NCI-H524 (cell line): ENCODE measurements at places on chromosomes 6 and 20.

- DNase-seq: no peak
Measured at GRCh38 chr6:7446619-7447325, 57.2 kb downstream of the RIOK1 start.

DNA sequence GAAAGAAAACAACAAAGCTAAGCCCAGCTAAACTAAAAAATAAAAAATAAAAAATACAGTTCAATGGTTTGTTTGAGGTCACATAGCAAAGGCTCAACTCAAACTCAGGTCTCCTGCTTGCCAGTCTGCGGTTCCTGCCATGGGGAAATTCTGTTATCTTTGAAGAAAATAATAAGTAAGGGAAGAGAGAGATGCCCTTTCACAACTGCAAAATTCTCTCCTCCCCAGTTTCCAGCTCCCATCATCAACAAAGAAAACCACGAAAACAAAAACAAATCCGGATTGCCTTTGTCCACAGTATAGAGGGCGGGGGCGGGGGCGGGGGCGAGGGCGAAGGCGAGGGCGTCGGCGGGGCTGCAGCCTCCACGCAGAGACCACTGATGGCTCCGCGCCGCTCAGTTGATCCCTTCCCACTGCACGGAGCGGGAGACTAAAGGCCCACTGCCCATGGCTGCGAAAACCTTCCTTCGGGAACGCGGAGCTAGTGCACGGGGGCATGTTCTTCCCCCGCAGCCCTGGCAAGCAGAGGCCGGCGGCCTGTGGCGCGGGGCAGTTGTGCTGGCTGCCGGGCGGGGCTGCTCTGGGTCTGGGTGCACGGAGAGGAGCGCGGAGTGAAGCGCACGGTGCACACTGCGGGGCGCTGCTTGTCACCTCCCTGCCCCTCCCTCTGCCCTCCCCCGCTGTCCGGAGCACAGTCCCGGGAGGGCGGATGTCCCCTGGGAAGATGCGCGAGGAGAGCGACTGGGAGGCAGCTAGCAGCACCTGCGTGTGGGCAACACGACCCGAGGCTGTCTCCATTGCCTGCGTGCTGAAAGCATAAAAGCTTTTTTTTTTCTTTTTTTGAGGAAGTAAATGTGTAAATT is 54.1 kb upstream of the TPD52L1 start:
- DNase-seq: peak; percentile 39

- DNase-seq: no peak
Measured at GRCh38 chr6:2509711-2510110, 241.0 kb downstream of the MYLK4 start.

DNA sequence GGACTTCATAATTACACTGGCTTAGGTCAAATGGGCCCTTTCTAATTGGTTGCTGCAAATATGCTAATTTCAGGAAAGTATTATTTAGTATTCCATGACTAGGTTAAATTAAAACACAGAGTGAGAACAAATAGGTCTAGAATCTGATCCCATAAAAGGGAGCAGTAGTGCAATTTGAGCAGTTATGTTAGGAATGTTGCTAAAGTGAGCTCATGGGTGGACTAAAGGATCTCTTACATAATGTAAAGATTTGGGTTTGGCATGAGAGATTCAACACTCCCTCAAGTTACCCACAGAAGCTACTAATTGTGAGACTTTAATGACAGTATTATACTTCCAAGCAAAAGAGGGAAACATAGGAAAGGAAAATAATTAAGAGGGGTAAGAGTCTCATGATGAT is 109.1 kb downstream of the C6orf58 start:
- no peak for DNase-seq

- no peak for DNase-seq
Measured at GRCh38 chr6:21414065-21414464, 179.5 kb upstream of the SOX4 start.

- no peak for DNase-seq
Measured at GRCh38 chr6:40152701-40153436, 218.6 kb upstream of the MOCS1 start.

DNA sequence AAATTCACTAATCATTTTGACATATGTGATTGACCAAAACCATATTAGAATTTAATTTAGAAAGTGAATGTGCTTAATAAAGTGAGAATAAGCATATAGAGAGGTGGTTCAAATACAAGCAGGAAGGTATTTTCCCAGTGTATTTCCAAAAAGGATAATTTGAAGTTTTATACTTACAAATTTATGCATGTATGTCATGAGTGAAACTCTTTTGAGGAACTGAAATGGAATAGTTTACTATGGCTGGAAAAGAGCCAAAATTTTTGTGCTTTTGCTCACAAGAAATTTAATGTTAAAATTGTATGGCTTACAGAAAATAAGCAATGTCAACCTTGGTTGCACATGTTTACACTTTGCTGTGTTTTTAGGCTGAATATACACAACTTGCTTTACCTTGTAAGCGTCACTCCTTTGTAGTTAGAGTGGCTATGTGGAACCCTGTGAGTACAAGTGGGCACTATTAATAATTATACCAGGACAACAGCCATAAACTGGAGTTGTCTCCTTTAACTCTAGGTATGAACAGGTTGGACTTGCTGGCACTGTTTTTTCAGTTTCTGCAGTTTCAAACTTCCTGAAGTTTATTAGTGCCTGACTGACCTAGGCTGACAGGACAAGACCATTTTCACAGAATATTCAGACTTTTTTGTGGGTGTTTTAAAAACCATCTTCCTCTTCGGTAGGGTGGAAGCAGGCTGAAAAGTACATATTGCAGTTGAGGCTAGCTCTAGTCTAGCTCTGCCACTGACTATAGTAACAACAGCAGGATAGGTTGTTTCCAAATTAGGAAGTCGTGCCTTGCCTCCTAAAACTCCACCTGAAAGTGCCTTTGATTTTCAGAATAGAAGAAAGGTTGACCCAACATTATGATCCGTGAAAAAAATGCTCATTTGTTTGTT is 6.0 kb downstream of the AFDN start:
- no peak for DNase-seq

GRCh38 chr6:18507561-18507960 is 120.4 kb downstream of the RNF144B start:
- peak; percentile 27 for DNase-seq

- DNase-seq: peak; percentile 51
Measured at GRCh38 chr6:99905209-99906106, 88.6 kb downstream of the MCHR2 start.

DNA sequence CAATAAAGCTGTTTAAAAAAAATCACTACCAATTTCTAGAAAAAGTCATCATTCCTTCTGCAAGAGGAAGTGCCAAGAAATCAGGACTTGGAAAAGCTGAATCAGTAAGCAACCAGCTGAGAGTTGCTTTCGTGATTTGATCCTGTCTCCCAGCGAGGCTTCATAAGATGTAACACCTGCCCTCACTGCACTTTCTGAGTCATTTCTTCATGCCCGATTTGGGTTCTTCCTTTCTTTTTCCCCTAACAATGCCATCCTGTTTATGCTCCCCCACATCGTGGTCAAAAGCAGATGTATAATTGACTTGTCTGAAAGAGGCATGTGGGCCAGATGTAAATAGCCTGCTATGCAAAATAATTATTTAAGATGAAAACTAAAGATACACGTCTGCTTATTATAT is 52.1 kb downstream of the RIPOR2 start:
- DNase-seq: no peak

DNA sequence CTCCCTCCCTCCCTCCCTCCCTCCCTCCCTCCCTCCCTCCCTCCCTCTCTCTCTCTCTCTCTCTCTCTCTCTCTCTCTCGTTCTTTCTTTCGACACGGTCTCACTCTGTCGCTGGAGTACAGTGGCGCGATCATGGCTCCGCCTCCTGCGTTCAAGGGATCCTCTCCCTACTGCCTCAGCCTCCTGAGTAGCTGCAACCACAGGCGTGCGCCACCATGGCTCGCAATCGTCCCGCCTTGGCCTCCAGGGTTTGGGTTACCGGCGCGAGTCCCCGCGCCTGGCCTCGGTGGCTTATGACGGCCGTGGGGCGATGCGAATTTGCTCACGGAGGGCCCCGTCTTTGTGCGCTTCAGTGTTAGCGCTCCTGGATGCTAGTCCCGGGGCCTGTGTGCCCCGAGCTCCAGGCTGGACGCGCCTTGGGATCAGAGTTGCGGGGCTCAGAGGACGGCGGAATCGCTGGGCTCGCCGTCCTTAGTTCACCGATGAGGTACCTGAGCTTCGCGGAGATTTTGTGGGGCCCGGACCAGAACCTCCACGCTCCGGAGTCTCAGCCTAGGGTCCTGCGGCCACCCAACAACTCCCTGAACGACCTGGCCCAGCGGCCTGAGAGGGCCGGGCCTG is 45.2 kb downstream of the MCUR1 start:
- no peak for DNase-seq
